ENCODE measurements at places on chromosomes 1 and 21.
A peak's percentile ranks its signal among the peaks of the same experiment; 100 is the strongest.

DNA sequence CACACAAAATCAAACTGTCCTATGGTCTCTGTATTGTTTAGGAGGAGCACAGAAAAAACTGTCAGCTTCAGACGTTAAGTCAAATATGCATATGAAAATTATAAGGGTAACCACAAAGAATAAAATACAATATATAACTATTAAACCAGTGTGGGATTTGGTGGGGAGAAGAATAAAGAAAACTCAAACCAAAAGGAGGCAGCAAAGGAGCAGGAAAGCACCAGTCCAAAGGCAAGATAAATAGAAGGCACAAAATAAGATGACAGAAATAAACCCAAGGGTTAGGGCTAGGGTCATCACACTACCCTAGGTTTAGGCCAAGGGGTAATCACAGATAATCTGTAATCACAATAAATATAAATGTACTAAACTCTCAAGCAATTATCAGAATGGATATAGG, 32.8 kb downstream of the DLGAP3 start:
- ATAC-seq: no peak

DNA sequence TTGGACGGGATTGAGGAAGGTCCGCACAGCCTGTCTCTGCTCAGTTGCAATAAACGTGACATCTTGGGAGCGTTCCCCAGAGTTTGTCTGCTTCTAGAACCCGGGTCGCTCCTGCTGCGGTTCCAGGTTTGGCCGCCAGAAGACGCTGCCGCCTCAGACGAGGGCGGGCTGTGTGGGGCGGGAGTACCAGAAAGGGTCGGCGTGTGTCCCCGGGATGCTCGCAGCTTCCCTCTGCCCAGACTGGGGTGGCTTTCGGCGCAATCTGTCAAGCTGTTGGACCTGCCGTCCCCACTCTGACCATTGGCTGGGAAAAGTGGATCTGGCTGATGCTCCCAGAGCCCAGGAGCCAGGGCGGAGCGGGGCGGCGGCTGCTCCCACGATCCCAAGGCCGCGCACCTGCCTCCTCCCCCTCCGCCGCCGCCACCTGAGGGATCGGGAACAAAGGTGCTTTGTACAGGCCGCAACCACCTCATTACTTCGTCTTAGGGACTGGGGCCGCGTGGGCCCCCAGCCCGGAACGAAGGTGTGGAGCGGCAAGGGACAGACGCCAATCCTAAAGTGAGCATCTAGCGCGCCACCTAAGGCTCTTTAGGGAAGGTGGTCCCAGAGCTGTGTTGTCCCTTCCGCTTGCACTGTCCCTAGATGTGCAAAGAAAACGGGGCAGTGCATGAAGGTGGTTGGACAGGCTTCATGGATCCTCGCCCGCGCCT, 683 bp upstream of the EFNA4 start:
- ATAC-seq: peak; percentile 17

GRCh38 chr1:202233804-202234203, 40.2 kb downstream of the LGR6 start:
- no peak for ATAC-seq

GRCh38 chr1:228416217-228416933, at the start of gene TRIM17:
Gene TRIM17, minus strand, starts transcription at chr1:228416861. Its CDS starts 1,789 bp downstream, at chr1:228415072.
- peak; percentile 59 for ATAC-seq

- ATAC-seq: no peak
Observed at GRCh38 chr1:101162736-101163735, 73.8 kb upstream of the S1PR1 start.

- no peak for ATAC-seq
Observed at GRCh38 chr1:19433719-19433998, 51.7 kb downstream of the CAPZB start.

DNA sequence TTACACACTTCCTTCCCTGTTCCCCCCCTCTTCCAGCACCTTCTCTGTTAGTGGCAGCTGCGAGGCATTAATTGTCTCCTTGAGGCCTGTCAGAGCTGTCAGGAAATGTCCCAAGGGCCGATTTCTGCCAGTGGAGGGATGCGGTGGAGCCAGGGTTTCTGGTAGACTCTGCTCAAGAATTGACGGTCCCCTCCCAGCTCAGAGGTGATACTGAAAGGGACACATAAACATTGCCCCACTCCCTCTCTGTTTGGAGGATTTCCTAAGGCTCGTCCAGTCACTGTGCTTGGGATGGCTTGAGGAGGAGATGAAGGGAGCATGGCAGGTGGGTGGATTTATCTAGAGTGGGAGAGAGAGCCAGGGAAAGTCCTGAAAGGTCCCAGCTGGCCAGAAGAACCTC, 61.4 kb upstream of the CD34 start:
- ATAC-seq: no peak

- no peak for ATAC-seq
Observed at GRCh38 chr1:210222340-210223006, 10.1 kb upstream of the SERTAD4 start.

- no peak for ATAC-seq
Observed at GRCh38 chr1:213681788-213682340, 305.9 kb upstream of the PROX1 start.

- no peak for ATAC-seq
Observed at GRCh38 chr1:207691841-207692240, 46.9 kb downstream of the CR1L start.

DNA sequence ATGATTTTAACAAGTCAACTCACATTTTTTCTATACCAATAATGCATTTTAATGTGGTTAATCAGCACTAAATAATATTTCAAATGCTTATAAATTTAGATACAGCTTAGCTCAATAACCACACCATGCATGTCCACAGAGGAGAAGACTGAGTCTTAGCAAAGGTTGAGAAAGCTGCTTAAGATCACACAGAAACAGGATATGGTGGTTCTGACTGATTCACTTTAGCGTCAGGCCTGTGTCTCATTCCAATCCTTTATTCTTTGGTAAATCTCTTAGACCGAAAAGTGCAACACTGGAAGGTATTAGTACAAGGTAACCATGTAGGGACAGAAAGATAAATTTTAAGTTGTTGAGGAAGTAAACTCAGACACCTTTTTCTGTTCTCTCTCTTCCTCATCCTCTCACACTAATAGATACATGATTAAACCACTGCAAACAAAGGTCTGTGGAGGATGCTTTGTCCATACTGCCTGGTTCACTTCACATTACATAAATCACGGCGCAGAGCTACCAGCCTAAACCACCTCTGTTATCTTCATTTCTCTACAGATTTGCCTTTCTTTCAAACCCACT, 139.0 kb downstream of the DPYD start:
- peak; percentile 32 for ATAC-seq

- ATAC-seq: no peak
Observed at GRCh38 chr1:160068225-160068624, 1.7 kb downstream of the KCNJ10 start.

- no peak for ATAC-seq
Observed at GRCh38 chr1:152585586-152585985, 5.3 kb upstream of the LCE3D start.

- no peak for ATAC-seq
Observed at GRCh38 chr1:37147906-37148305, 113.6 kb upstream of the GRIK3 start.

GRCh38 chr1:174445817-174446216, 1.9 kb upstream of the GPR52 start:
- no peak for ATAC-seq

- ATAC-seq: no peak
Observed at GRCh38 chr1:152817309-152817708, 5.5 kb downstream of the LCE1B start.

- no peak for ATAC-seq
Observed at GRCh38 chr1:41621791-41622190, 137.3 kb upstream of the EDN2 start.

DNA sequence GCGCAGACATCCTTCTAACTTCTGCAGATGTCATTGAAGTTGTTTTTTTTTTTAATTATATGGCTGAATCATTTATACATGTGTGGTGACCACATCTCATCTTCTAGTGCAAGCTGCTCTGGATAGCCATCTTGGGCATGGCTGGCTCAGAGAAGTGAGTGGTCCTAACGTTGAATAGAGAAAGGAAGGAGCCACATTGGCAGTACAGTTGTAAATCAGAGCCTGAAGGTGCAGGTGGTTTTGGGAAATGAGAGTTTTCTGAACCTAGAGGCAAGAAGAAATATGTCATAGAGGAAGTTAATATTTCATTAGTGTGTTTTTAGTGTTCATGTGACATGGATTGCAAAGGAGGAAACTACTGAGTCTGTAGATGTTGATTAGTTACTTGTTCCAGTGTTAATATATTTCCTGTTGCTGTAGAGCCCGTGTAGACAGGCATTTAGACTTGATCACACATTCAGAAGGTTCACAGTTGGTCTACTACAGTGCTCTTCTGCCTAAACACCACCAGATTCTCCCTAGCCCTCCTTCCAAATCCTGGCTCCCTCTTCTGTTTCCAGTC, 163.7 kb downstream of the ROR1 start:
- no peak for ATAC-seq

DNA sequence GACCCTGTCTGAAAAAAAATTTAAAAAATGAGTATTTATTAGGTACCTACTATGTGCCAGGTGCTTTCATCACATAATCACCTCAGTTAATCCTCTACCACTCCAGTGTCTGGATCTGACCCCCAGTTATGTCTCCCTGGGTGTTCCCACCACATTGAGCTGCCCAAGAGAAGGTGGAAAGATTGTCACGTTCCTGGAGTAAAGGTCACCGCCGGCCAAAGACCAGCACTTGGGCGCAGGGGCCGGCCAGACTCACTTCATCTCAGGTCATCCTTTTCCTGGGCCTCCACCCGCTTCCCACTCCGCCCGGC, 714 bp downstream of the PYCR2 start:
- no peak for ATAC-seq

DNA sequence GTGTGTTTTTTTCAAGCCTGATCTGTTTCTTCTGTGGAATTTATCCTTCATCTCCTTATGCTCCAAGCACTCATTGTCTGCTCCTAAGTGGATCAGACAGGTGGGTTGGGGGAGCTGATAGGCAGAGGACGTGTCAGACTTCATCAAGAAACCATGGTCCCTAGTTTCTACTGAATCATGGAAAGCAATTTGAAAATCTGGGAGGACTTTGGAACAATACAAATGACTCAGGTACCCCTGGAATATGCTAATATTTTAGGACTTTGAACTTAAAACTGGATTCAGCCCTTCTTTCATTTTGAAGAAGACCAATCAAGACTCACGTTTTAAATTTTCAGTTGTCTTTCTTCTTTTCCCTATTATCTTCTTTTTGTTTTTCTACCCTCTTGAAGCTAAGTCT, 7.7 kb downstream of the ABCG1 start:
- ATAC-seq: no peak

GRCh38 chr1:116711263-116711840, 42.9 kb upstream of the CD2 start:
- ATAC-seq: peak; percentile 77

DNA sequence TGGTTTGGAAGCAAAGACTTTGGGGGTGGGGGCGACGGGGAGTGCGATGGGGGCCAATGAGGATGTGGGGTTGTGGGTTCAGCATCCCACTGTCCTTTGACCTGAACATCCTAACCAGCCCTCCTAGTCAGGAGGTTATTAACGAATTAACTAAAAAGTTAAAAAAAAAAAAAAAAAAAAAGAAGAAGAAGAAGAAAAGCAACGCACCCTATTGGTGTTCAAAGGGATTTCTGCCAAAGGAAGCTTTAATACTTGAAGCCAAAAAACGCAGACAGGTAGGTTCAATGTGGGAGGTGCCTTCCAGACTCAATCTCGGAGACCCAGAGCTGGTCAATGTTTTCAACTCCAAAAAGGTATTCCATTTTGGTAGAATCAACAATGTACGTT, 2.2 kb downstream of the CLIC6 start:
- no peak for ATAC-seq

DNA sequence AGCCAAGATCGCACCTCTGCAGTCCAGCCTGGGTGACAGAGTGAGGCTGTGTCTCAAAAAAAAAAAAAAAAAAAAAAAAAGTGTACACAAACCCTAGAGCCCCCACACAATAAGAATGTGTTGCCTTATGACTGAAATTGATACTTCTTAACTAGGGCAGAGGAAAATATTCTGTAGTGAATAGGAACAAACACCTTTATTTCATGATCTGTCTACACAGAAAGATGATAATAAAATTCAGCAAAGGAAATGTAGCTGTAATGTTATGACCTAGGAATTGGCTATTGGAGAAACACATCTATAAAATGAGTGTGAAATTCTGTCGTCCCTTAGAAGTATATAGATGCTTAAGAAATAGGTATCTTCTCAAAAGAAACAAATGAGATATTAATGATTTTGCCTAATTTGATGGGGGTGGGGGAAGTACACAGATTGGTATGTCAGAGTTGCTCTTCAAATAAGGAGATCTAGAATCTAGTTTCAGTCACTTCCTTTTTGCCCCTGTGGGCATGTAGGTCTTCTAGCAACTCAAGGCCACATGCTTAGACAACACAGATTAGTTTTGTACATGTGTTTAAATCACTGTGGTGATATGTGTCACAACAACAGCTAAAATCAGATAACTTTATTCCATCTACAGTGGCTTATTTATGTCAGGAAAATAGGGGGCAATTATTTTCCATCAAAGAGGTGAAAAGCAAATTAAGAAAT, 10.7 kb upstream of the GPR25 start:
- ATAC-seq: peak; percentile 33

DNA sequence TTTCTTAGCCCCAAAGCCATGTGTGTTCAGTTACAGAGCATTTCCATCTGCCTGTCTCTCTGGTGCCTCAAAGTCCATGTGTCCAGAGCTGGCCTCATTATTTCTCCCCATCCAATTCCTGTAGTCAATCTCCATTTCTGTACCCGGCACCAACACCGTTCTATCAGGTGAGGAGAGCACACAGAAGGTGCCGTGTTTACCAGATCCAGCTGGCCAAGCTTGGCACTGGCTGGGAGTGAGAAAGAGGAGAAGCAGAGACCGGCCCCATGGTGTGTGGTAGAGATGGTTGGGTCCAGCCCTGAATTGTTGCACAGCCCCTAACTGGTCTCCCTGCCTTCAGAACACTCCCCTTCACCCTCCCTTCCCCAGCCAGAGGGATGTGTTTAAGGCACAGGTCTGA, 7.5 kb upstream of the SSBP3 start:
- ATAC-seq: no peak

DNA sequence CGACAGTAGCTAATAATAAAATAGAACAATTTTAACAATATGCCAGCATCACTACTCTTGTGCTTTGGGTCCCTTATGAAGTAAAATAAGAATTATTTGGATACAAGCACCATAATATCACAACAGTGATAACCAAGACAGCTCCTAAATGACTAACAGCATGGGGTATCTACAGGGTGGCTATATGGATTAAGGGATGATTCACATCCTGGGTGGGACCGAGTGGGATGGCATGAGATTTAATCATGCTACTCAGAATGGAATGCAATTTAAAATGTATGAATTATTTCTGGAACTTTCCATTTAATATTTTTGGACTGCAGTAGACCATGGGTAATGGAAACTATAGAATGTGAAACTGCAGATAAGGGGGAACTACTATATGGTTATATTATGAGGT, 28.1 kb upstream of the B3GALNT2 start:
- no peak for ATAC-seq

DNA sequence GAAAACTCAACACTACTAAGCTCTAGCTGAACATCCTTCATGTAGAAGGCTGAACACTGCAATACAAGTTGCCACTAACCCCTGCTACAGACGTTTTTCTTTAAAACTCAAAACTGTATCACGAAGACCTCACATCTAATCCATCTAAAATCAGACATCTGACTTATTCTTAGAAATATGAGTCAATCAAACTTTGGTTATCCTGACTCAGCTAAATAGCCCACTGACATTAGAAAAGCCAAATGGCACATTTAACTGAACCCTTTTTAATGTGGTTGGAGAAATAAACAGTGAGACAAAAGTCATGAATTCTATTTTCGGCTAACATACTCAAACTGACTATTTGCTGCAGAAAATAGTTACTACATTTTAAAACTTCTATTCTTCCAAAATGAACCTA, 35.6 kb downstream of the WLS start:
- ATAC-seq: no peak

- ATAC-seq: no peak
Observed at GRCh38 chr1:83882906-83883305, 116.0 kb downstream of the TTLL7 start.

Measured in activated CD4-positive, CD25-positive, alpha-beta regulatory T cell treated with anti-CD3 and anti-CD28 coated beads, Interleukin-2, amount 50 U/mL, for 24 hours (primary cell).